ENCODE measurements at places on chromosomes 5 and 9.
A peak's percentile ranks its signal among the peaks of the same experiment; 100 is the strongest.

DNA sequence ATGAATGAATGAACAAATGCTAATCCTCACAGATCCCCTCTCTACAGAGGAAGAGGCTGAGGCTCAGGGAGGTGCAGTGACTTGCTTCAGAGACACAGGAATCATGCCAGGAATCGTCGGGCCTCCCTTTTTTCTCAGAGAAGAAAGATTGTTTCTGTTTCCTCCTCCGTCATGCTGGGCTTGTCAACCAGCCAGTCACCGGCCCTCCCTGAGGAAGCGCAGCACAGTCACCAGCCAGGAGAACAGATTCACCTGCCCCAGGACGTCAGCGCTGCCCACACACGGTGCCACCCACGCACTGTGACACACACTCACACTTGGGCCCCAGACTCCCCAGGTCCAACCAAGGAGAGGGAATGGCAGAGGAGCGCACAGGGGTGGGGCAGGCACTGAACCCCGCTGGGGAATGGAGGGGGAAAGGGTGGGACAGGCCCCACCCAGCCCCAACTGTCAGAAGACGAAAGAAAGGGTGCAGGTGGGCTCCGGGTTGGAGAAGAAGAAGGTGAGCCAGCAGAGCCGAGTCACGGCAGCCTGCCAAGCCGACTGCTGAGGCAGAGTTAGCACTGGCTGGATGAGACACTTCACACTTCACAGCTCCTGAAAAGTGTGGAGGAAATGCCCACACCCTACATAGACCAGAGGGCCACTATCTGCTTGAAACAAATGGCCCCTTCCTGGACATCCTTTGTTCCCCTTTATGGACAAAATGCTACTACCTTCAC is 13.8 kb upstream of the ERGIC1 start:
- no peak for DNase-seq

DNA sequence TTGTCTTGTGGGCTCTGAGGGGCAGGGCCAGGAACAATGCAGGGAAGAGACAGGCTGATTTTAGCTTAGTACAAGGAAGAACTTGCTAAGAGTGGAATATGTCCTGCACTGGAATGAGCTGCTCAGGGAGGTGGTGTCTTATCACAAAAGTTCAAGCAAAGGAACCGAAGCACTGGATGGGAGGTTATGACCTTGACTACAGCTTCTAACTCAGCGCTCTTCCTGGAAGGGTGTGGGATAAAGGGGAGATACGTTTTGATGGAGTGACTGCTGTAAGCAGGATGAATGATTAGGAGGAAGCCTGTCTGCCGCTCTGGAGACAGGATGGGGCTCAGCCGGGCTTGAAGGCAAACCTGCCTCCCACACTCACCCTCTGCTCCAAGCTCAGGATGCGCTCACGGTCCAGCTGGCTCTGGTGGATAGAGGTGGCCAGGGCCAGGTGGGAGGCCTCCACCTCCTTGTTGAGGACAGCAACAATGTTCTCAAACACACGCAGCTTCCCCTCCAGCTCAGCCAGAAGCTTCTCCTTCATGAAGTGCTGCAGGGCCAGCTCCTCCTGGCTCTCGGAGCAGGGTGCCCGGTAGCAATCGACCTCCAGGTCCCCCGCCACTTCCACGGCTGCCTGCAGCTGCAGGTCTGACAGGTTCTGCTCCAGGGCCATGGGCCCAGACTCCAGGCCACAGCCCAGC is 13.5 kb downstream of the TRAF1 start:
- DNase-seq = no peak

GRCh38 chr9:89745601-89746376 is 141.0 kb downstream of the GADD45G start:
- no peak for DNase-seq

GRCh38 chr5:154467655-154468354 is 10.2 kb downstream of the HAND1 start:
- DNase-seq = peak; percentile 58

DNA sequence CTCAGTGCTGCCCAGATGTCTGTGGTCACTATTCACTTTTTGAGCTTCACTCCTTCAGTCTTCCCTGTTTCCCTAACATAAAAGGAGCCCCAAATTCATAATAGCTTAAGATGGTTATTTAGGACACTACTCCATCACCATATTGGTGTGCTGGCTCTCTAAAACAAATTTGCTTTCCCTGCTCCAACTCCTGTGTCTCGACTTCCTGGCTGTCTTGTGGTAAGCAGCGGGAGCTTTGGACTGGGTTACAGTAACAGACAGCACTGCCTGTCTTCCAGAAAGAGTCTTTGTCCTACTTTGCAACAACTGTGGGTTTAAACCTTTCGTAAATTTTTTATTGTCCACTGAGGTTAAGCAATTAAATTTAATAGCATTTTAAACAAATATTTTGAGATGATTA is 389.4 kb downstream of the CDH9 start:
- DNase-seq = no peak

DNA sequence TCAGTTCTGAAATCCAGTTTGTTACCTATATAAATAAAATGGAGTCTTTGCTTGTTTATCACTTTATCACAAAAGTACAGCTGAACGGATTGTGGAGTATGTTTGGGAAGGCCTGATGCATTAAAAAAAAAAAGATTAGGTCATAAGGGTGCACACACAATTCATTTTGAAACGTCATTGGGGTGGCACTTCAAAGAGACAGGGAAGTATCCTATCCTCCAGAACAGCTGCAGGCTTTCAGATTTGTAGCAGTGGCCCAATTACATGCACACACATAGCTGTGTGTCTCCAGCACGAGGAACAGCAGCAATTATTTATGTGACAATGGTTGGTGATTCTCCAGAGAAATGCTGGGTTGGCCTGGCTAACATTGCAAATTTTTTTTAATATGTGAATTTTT is 46.8 kb upstream of the FER start:
- no peak for DNase-seq

- peak; percentile 60 for DNase-seq
Measured at GRCh38 chr9:106286249-106286648, 576.7 kb upstream of the ZNF462 start.

GRCh38 chr9:99366621-99367020 is 144.5 kb downstream of the SEC61B start:
- no peak for DNase-seq

- DNase-seq = no peak
Measured at GRCh38 chr5:141528291-141528984, 39.6 kb downstream of the PCDHGC5 start.

GRCh38 chr5:95794070-95794516 is 28.4 kb downstream of the GLRX start:
- no peak for DNase-seq

- no peak for DNase-seq
Measured at GRCh38 chr5:132828846-132829494, 1.5 kb downstream of the SHROOM1 start.

GRCh38 chr5:64773533-64773932 is 4.8 kb downstream of the CWC27 start:
- peak; percentile 45 for DNase-seq

- DNase-seq = no peak
Measured at GRCh38 chr5:132081458-132081857, 7.9 kb downstream of the CSF2 start.

DNA sequence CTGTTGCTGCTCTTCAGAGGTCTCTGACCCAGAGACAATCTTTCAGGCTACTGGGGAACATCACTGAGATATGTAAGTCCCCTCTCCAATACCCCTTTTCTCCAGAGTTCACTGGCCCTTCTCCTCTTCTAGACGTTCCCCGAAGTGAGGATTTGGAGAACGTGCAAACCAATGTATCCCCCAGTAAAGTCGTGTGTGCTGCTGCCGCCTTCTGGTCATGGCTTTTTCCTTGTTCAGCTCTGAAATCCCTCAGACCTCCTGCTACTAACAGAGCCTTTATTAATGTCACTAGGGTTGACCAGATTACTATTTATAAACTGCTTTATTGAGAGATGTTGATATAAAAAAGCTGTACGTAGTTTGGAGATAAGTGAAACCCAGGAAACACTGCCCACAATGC is 1028.6 kb downstream of the CDH9 start:
- DNase-seq = no peak

GRCh38 chr9:89789922-89790510 is 185.2 kb downstream of the GADD45G start:
- DNase-seq = no peak

DNA sequence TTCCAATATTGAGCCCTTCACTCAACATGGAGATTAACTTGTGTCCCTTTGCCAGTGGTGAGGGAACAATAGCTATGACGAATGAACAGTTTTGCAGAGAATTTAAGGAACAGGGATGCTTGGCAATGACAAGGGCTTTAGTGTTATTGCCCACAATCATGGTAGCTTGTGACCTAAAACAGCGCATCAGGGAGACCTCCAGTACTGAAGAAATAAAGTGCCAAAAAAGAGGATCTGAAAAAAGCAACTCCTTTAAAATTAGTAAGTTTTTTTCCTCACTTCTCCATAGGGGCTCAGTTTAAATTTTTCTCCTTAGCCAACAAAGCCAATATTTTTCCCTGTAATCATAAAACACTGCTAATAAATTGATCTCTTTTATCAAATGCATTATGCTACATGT is 41.8 kb upstream of the PAM start:
- DNase-seq = no peak

DNA sequence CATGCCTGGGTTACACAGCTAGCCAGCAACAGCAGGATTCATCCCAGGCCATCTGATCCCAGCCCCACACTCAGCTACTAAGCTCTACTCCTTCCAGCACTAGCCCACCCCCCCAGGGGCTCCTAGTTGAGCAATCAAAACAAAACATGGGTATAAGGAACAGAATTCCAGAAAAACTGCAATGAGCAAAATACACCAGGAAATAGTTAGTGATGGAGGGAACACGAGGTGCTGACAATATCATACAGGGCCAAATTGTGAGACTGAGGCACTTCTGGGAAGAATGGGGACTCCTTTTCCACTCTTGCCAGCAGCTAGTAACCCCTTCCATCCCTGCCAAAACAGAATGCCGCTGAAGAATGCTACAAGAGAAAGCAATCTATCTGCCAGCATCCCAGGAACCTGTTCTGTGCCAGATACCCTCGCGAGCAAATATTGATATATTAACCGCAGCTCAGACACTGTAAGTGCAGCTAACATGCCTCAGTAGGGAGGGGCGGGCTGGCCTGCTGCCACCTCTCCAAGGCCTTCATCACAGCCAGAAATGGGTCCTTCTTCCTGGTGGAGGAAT is 161.4 kb downstream of the SLIT3 start:
- no peak for DNase-seq

DNA sequence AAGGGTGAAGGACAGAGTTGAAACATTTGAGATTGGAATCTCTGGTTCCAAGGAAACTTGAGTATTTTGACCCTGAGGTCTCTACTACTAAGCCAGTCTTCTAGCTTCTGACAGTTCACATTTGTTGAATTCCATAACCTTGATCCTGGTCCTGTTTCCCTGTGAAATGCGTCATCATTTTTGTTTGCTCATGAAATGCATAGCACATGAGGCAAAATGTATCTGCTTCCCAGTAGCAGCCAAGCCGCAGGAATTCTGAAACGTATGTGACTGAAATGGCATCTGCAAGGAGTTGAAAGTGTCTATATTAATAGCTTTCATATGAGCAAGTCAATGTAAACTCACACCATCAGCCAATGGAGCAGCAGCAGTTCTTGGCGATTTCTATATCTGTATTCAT is 307.9 kb downstream of the CSNK1G3 start:
- no peak for DNase-seq

GRCh38 chr9:70043689-70044489 is at the start of gene MAMDC2:
TSS of gene MAMDC2 (plus strand) at chr9:70043848. CDS start at chr9:70044198, 350 bp downstream.
- no peak for DNase-seq

DNA sequence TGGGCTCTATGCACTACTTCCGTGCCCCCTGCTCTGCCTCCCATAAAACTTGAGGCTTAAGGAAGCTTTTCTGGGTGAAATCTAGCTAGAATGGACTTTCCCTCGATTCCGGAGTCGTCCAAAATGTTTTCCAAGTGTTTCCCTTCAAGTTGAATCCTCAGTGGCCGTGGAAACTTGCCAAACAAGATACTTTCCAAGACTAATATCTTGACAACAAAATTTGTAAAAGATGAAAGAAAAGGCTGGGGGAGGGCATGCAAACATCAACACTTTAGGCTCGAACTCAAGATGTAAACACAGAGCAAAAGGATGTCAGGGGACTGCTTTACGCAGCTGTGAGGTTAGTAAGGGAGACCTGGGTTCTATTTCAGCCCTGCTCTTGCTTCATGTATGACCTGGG is 482.8 kb upstream of the KLF4 start:
- no peak for DNase-seq

DNA sequence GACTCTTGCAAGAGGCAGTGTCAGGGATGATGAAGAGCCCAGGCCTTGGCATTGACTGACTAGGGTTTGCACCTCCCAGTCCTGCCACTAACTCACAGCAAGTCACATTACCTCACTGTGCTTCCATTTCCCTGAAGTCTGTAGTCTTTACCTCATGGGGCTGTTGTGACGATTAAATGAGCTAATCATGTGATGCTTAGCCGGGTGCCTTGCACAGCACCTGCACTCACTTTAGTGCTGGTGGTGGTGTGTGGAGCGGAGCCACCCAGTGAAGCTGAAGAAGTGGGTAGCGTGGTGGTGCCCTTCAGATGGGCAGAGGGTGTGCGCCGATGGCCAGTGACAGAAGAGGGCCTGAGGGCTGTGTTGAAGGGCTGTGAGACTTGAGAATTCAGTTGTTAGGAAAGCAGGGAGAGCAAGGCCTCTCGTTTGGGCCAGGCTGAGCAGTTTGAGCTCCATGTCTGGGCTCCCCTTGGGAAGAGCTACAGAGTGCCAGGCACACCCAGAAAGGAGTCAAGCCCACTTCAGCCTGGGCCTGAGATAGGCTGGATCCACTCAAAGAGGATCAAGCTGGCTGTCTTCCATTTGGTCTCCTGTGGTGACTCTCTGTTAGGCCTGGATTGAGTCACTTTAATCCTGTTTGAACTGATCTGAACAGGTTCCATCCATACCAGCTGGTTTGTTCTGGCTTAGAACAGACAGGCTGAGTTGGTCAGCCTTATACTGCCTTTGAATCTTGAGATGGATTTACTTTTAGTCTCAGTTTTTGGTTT is 42.5 kb downstream of the RALGPS1 start:
- DNase-seq = no peak

DNA sequence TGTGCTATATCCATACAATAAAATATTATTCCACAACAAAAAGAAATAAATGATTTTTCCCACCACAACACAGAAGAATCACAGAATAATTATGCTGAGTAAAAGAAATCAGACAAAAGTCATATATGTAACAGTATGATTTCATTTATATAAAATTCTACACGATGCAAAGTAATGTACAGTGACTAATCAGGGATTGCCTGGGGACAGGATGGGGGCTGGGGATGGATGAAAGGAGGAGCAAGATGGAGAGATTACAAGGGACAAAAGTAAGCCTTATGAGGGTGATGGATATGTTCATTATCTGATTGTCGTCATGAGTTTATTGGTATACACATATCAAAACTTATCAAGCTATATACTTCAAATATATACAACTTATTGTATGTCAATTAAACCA is 154.0 kb downstream of the FBN2 start:
- no peak for DNase-seq

GRCh38 chr5:75108931-75109596 is 56.7 kb upstream of the GCNT4 start:
- DNase-seq = no peak

- DNase-seq = no peak
Measured at GRCh38 chr5:71877511-71877910, 158.4 kb downstream of the CARTPT start.
